ENCODE measurements at places on chromosomes 1 and 21. TPM values are rescaled to one million over a fixed set of nuclear protein-coding genes. Genes with fewer than 3 reads are reported as not detected.

LINGO4 gene
- polyA plus RNA-seq = 0.47 TPM

CACHD1 gene
- polyA plus RNA-seq = 10.6 TPM

DNA sequence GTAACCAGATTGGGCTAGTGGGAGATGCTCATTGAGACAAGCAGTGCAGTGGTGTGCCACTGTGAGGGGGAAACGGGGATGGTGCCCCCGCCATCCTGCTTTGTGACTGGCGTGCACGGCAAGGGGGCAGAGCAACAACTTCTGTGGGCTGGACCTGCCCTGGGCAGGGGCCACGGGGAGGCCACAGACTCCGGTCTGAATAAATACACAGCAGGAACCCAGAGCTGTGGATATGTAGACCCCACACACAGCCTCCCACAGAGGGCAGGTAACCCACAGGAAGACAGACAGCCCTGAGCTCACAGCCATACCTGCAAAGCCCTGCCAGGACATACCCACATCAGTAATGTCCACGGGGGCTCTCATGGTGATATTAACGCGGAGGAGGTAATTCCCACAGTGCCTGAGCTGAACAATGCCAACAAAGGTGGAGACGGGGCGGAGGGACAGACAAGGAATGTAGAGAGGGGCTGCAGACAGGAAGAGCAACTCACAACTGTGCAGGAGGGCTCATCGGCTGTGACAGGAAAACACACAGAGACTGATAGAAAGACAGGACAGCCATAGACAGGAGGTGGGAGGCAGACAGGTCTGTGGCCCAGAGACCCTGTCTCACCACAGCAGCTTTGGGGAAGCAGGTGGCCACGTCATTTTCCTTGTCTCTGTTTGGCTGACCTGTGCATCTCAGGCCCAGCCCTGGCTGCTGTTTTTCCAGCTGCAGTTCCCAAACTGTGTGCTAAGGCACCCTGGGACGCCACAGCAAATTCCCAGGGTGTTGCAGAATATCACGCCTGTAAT lies 4.9 kb upstream of the WNT3A start:
- no peak for DNase-seq

- no peak for DNase-seq
Measured at GRCh38 chr1:33094971-33095604, 14.1 kb downstream of the AZIN2 start.

DNA sequence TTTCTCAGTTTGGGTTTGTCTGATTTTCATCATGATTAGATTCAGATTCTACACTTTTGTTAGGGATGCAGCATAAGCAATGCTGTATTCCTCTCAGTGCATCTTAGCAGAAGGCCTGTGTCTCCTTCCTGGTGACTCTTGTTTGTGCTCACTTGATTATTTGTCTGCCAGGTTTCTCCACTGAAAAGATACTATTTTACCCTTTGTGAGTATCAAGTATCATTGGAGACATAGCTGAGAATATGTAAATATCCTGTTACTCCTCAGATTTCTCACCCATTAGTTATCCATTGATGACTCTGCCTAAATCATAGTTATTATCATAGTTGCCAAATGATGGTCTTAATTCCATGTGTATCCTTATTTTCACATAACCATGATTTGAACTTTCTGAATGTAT lies 148.5 kb downstream of the POU2F1 start:
- no peak for DNase-seq
